M059J (cell line): ENCODE measurements at places on chromosomes 16 and 17. TPM values are rescaled to one million over a fixed set of nuclear protein-coding genes. Genes with fewer than 3 reads are reported as not detected.
A peak's percentile ranks its signal among the peaks of the same experiment; 100 is the strongest.

GRCh38 chr17:58595194-58595792 is 80.9 kb upstream of the MTMR4 start:
- DNase-seq: peak; percentile 7

DNA sequence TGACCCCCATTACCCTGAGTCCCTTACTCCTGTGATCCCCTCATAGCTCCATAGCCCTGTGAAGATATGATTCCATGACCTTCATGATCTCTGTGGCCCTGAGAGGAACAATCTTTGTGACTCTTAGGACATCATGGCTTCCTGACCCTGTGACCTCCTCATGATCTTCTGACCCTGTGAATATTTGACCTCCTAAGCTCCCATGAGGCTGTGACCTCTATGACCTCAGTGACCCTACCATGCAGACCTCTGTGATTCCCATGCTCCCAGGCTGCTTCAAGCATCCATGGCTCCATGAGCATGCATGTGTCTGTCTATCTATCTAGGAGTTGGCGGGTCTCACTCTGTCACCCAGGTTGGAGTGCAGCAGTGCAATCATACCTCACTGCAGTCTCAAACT is 12.1 kb downstream of the RIPOR1 start:
- no peak for DNase-seq

TMEM220 gene
- total RNA-seq: 0.32 TPM in 1 of 2 replicates, not detected in the other

GRCh38 chr17:67467500-67468455 is 90.7 kb downstream of the PITPNC1 start:
- no peak for DNase-seq

- peak; percentile 69 for DNase-seq
Observed at GRCh38 chr17:7557775-7558543, 591 bp upstream of the TNFSF13 start.

SALL1 gene
- total RNA-seq: 9.5 and 12.1 TPM in 2 replicates

DNA sequence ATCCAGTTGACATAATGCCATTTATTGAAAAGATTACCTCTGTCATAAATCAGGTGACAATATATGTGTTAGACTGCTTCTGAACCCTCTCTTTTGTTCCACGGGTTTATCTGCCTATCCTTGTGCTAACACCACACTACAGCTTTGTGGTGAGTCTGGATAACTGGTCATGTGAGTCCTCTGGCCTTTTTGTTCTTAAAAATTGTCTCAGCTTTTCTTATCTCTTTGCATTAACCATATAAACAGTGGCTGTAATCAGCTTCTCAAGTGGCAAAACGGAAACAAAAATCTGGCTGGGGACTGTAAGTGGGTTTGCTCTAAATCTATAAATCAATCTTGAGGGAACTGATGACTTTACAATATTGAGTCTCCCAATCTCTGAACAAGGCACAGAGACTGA is 44.6 kb downstream of the STX8 start:
- DNase-seq: no peak

GRCh38 chr16:82476786-82477185 is 150.0 kb upstream of the CDH13 start:
- no peak for DNase-seq

FLCN gene
- total RNA-seq: 8.7 and 19.3 TPM in 2 replicates

DNA sequence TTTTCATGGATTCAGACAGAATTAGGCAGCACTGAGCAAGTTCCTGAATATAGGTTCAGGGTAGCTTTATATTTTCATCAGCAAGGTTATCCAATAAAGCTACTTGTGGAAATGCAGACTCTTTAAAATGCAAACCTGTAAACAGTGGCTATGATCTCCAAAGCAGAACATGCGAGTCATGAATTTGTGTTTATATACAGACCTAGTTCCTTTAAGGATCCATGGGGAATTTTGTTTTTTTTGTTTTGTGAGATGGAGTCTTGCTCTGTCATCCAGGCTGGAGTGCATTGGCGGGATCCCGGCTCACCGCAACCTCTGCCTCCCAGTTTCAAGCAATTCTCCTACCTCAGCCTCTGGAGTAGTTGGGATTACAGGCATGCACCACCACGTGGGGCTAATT is 14.8 kb downstream of the CLEC16A start:
- peak; percentile 72 for DNase-seq
